Renal cortex interstitium (tissue), 15 donors: ENCODE measurements at places on chromosomes 7 and 10. TPM values are rescaled to one million over a fixed set of nuclear protein-coding genes. Genes with fewer than 3 reads are reported as not detected.

Gene ASB15
- 1.7 TPM for polyA plus RNA-seq

Gene CYP2C18
- polyA plus RNA-seq = 0.34 TPM

Gene TBX20
- not detected for polyA plus RNA-seq

Gene GSTK1
- 219 TPM for polyA plus RNA-seq

Gene HOXA5
- 89.0 TPM for polyA plus RNA-seq

Gene SORCS1
- polyA plus RNA-seq = 18.9 TPM

Gene SCIN
- 154 TPM for polyA plus RNA-seq

Gene FAM25G
- not detected for polyA plus RNA-seq

Gene NEUROG3
- polyA plus RNA-seq = not detected

Gene WDR86
- 24.3 TPM for polyA plus RNA-seq

DNA sequence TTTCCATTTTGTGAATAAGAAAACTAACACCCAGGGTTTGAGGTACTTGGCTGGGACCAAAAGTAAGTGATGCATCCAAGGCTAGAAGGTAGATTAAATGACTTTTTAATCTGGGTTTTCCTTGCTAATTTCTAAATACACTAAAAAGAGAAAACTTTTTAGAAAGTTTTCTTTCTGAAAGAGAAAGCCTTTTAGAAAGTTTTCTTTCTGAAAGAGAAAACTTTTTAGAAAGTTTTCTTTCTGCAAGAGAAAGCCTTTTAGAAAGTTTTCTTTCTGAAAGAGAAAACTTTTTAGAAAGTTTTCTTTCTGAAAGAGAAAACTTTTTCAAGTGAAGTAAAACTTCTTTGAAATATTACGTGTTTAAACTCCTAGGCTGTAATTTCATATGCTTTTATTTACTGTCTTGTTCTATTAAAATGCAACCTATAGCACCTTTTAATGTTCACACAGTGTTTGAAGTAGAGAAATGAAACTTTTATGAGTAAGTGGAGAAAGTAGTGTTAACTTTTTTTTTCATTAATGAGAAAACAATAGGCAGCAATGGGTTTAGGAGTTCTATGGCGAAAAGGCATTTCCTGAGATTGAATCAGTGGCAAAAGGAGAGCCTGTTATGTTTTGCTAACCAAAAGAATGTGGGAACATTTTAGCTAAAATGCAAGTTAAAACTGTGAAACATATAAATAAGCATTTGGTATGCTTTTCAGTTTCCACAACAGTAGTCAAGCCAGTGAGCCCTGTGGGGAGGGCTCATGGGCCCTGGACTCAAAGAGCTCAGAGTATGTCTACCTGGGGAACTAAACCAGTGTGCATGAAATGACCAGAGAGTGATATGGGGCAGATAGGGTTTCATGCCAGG, 103.7 kb downstream of the RBM20 start:
- DNase-seq = no peak

DNA sequence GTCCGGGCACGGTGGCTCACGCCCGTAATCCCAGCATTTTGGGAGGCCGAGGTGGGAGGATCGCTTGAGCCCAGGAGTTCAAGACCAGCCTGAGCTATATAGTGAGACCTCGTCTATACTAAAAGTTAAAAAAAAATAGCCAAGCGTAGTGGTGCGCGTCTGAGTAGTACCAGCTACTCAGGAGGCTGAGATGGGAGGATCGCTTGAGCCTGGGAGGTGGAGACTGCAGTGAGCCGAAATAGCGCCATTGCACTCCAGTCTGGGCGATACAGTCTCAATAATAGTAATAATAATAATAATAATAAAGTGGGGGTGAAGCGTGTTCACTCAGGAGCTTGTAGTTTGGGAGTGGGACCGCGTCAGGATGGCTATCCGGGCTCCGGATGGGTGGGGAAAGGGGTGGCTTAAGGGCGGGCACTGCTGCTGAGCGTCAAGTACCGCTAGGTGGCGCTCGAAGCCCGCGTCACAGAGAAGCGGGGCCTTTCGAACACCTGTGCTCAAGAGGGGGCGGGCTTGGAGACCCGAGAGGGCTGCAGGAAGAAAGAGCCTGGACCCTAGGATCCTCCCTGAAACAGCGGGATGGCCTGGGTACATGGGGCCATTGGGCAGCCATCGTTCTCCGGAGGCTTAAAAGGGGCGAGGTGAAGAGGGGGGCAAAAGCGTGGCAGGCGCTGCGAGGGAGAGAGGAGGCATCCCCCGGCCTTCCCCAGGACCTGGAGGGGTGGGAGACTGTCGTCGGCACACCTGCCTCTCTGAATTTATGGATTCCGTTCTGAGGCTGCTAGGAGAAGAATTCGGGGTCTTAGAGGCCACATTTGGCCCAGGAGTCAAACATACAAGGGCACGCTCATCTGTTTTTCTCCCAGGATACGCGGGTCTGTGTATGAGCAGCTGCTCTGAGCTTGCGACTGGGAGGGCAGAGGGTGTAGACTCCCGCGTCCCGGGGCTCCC, 14.5 kb downstream of the LBX1 start:
- no peak for DNase-seq

GRCh38 chr7:70017357-70017756, 419.1 kb downstream of the AUTS2 start:
- DNase-seq = no peak

DNA sequence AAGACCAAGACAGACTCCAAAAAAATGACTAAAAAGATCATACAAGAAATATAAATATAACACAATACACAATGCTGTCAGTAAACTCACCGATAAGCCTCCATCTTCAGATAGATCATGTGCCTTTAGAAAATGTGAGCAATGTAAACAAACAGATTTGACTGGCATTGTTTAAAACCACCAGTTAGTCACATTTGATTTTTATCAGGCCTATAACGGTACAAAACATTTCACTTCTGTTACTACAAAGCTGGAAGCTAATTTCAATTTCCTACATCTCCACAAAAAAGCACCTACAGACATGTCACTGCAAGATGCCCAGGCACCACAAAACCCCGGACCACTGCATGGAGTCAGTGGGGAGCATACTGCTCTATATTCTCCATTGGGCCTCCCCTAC, 18.9 kb downstream of the SGMS1 start:
- no peak for DNase-seq

DNA sequence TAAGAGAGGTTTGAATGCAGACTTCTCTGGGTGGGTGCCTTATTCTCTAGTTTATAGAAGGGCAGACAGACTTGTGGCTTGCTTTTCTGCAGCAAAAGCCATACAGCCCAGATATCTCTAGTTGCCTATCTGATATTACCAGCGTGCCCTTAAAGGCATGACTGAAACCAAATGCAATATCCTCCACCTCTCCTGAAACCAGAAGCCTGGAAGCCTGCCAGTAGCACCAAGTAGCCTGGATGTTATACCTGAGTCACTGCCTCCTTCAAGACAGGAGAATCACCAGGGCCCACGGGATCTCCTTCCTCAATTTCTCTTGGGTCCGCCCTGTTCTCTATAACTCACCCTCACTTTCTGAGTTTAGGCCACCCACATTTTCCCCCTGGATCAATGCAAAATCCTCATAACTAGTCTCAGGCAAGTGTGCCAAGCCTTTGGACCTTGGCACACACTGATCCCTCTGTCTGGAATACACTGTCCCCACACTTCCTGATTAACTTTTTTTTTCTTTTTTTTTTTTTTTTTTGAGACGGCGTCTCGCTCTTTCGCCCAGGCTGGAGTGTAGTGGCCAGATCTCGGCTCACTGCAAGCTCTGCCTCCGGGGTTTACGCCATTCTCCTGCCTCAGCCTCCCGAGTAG, 638.4 kb downstream of the GALNT17 start:
- no peak for DNase-seq

DNA sequence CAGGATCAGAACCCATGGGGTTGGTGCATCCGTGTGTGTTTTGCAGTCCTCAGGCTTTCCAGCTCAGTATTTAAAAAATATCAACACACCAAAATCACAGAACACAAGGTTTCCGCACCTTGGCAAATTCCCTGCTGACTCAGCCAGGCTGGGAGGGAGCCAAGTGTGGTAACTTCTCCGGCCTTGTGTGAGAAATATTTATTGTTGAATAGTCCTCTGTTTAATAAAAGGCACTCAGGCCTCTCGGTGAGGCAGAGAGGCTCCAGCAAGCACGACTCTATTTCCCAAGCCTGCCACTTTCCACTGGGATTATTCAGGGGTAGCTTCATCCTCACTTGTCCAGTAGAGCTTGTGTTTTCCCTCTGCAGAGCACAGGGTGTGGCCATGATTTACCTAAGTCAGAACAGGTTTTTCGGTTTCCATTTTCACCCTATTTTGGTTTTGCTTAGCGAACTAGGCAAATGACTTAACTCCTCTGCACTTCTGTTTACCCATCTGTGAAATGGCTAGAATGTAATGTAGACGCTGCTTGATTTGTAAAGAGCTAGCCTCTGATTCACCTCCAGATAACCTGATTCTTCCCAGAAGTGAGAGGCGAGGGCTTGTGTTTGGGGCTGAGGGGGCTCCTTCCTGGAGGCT, 13.0 kb upstream of the CHST15 start:
- DNase-seq = no peak

DNA sequence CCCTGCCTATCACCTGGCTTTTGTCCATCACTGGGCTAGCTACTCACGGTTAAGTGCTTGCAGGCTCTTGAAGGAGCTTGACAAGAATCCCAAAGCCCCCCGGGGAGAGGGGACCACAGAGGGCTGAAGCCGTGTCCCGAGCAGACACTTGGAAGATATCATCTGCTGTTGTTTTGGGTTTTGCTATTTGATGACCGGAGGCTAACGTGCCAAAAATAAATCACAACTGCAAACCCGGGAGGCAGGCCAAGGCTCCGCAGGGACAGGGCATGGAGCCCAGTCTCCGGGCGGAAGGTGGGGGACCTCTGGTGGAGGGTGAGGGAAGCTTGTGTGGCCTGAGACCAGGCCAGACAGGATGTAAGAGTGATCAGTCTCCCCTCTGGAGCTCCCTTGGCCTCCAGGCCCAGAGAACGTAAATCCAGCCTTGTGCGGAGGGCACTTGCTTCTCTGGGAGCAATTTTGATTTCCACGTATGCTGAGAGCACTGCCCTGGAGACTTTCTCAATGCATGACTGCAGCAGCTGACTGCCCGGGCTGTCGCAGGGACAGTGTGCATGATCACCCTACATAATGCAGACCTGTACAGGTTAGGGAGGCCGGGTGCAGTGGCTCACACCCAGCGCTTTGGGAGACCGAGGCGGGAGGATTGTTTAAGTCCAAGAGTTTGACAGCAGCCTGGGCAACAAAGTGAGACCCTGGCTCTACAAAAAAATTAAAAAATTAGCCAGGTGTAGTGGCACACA, at the start of gene PHKG1:
Gene PHKG1, minus strand, starts transcription at position 164 of the 743 bp plus-strand sequence. CDS start 4,011 bp downstream, outside the sequence.
- DNase-seq = no peak

GRCh38 chr7:145884716-145885514, 231.7 kb upstream of the CNTNAP2 start:
- no peak for DNase-seq

GRCh38 chr10:117635826-117636225, 93.3 kb downstream of the EMX2 start:
- no peak for DNase-seq

GRCh38 chr10:109696981-109697775, 226.1 kb downstream of the XPNPEP1 start:
- DNase-seq = no peak

GRCh38 chr7:122143376-122143750, 686 bp downstream of the AASS start:
- DNase-seq = no peak

DNA sequence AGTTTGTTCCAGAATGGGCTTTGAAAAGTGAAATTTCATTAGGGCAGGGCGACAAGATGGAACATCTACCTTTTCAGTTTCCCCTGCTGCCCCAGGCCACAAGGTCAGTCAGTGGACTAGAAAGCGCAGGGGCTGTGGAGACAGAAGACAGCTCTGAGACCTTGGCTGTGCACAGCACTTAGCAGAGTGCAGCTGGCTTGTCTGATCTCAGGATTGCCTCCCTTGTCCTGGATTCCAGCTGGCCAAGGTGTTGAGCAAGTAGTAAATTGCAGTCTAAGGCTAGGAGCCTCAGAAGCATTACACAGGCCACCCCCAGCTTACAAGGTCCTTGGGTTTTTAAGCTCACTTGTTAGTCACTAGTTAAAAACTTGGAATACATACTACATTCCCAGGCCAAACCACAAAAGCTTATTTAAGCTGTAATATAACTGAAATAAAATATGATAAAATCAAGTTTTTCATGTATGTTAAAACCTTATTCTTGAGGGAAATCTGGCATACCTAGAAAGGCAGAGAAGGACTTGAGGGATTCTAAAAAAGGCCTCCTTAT, 67.3 kb upstream of the NPY start:
- no peak for DNase-seq

- DNase-seq = no peak
These were observed 5.3 kb upstream of the ALDH18A1 start for GRCh38 chr10:95661818-95662217.

GRCh38 chr7:140137078-140137477, 39.7 kb downstream of the KDM7A start:
- no peak for DNase-seq
